A549 treated with AZD2906 at 1 μM for 4 hours (cell line): ENCODE measurements at places on chromosomes 12 and 14. TPM values are rescaled to one million over a fixed set of nuclear protein-coding genes. Genes with fewer than 3 reads are reported as not detected.

The PDE3A gene
- total RNA-seq, result 2.2 to 3.6 TPM (median 2.9 TPM) in 5 replicates

The OTOGL gene
- total RNA-seq, result 0.02 TPM in 1 of 5 replicates, not detected in the others

The PPP2R5C gene
- total RNA-seq, result 58.3 to 69.3 TPM (median 62.6 TPM) in 5 replicates

The TSPAN31 gene
- 15.0 to 22.2 TPM (median 17.1 TPM) in 5 replicates for total RNA-seq

The TMTC2 gene
- 0.91 to 1.6 TPM (median 1.3 TPM) in 5 replicates for total RNA-seq

The MMP17 gene
- 8.1 to 12.1 TPM (median 10.5 TPM) in 5 replicates for total RNA-seq

The PRMT5 gene
- total RNA-seq, result 90.1 to 270 TPM (median 99.0 TPM) in 5 replicates

The TBX5 gene
- total RNA-seq, result not detected in 5 replicates

The RNF212B gene
- not detected in 5 replicates for total RNA-seq

The RTL1 gene
- 0.16 to 0.27 TPM (median 0.22 TPM) in 5 replicates for total RNA-seq
